ENCODE measurements at places on chromosomes 3 and 15.

- no peak for DNase-seq
These were observed 110.6 kb downstream of the CHL1 start for GRCh38 chr3:307182-307581.

DNA sequence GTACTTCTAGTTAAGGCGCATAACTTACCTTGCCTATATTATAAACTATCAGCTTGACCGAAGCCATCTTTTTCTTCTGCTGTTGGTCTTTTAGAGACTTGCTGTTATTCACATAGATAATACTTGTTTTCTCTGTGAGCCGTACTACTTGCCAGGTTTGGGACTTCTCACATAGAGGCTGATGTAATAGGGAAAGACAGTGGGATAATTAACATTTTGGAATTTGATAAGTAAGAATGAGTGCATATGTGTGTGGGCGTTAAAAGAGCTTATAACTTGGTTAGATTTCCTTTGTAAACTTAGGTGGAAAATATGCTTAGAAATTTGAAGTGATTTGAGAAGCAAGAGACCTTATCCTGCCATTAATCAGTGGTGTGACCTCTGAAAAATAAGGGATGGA, 47.8 kb downstream of the FNDC3B start:
- DNase-seq, result no peak

DNA sequence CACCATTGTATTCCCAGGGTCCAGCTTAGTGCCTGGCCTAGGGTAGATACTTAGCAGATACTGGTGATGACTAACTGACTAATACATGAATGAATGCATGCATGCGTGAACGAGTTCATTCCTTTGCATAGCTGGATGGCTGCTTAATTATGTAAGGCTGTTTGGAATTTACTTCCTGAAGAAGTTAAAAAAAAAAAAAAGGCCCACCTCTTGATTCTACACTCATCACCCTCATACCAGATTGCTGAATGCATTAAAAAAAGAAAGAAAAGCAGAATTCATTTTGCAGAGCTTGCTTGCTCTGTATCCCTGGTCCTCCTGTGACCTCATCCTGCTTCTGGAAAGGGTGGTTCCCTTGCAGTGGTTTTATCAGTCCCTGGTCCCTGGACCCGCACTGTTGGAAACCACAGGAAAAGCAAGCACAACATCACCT, 277.6 kb upstream of the CFAP20DC start:
- DNase-seq, result no peak

GRCh38 chr15:57082054-57082728, 163.7 kb downstream of the TCF12 start:
- no peak for DNase-seq

- no peak for DNase-seq
These were observed 40.7 kb downstream of the OXSM start for GRCh38 chr3:25830373-25831280.

- no peak for DNase-seq
These were observed 28.0 kb upstream of the VGLL4 start for GRCh38 chr3:11671648-11672100.

DNA sequence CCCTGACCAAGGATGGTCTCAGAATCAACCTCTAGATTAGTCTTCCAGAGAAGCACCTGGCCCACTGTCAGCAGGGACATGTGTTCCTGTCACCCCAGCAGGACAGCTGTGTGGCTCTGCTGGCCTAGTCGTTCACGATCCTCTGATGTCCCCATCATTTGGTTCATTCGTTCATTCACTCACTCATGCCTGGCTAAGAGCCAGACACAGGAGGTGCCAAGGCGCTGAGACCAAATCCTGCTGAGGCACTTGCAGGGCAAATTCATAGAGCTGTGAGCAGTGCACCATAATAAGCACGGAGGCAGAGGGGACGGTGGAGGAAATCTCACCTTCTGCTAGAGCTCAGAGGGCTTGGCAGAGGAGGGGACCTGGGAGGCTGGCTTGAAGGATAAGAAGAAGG, 49.9 kb upstream of the FGD5 start:
- no peak for DNase-seq

Measured in WTC11 (cell line).